ENCODE measurements at places on chromosomes 5 and 9.

DNA sequence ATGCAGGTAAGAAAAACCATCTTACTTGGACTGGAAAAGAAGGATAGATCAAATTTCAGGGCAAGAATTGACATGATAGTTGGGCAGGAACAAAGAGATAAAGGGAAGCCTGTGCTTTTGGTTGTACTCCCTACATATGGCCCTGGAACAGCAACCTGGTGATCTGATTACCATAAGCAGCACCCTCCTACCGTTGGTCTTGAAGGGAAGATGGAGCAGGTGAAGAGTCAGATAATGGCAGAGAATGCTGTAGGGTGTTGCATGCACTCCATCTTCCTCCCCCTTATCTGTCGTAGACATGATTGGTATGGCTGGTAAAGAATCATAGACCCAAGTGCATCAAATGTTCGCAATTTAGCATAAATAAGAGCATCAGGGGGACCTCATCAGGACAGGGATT lies 4.7 kb downstream of the IRGM start:
- no peak for DNase-seq

DNA sequence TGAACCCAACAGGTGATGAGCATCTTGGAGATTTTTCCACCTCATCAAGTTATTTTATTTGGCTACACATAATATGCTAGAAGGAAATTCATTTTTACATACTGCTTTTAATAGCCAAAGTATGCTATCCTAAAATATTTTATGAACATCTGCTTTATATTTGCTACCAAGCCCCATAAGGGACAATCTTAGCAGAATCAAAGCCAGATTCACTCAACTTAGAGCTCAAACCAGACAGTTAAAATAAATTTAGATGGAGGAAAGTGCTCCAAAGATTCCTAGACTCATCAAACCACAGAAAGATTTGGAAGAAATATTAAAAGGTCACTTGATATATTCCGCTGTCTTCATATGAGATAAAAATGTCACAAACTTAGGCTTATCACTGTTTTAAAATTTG lies 637.1 kb upstream of the CCNG1 start:
- no peak for DNase-seq

DNA sequence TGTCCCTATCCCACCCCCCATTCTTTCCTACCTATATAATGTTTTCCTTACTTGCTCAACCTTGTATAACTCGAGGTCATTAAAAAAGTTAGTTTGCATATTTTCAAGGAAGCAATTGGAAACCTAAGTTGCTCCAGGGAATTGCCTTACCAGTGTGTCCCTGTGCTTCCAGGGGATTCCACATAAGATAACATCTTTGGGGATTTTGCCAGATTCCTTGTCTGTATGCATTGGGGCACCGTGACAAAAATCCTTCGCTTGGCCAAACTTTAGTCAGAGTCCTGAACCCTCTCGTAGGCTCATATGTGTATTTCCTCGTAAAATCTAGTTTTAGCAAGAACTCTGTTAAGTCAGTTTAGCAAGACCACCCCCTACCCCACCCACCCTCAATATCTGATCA lies 14.7 kb upstream of the OSMR start:
- no peak for DNase-seq

DNA sequence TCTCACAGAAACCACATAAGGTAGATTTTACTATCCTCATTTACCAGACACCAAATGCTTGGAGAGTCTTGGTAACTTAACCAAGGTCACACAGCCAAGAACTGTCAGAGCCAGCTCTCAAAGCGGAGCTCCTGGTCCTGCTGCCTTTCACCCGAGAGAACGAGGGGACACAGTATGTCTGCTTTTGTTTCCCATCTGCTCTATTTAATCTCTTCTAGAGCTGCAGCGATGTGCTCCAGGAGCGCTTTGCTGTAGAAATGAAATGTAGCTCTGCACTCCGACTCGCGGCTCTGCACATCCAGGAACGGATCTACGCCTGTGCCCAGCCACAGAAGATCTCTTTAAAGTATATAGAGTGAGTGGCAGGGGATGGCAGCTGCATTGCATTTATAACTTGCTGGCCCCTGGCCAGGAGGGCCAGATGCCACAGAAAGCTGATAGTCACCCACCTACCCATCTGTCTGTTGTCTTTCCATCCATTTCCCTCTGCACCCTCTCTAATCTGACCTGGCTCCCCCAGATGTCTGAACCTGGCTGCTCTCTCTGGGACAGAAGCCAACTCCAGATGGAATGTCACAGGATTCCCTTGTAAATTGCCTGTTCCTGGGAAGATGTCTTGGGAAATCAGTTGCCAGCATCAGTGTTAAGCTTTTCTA lies 21.4 kb upstream of the TRMT10B start:
- no peak for DNase-seq

DNA sequence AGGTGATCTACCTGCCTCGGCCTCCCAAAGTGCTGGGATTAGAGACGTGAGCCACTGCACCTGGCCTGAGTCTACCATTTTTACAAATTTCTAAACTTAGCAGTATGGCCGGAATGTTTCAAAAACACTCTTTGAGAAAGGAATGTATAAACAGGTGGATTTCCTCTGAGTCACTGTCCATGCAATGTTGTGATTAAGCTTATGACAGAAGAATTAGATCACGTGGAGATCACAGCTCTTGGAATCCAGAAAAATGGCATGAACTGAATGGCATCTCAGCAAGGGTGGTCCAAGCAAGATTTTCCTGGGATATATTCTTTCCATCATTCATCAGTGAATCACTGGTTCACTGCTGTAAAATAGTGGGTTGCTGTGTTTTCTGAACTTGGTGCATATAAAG lies 865.0 kb downstream of the PTPRD start:
- no peak for DNase-seq

GRCh38 chr9:76510041-76510440 lies 51.1 kb downstream of the GCNT1 start:
- DNase-seq = no peak

DNA sequence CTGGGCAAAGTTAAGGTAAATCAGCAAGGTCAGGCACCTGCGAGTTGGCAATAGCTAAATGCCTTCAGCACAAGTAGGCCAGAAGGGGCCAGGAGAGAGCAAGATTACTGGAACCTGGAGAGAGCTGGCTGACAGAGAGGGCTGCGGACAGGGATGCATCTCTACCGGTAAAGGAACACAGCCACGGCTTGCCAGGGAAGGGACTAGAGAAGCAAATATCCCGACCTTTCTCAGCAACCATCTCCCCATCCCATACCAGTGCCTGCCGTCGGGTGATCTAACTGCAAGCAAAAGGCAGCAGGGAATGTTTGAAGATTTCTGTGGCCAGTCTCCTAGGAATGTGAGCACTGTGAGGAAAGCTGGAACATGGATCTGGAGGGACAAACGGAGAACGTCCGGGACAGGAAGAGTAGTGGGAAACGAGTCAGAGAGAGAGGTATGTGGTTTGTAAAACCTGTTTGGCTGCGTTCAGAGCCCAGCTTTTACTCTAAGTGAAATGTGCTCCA lies 15.9 kb upstream of the ABLIM3 start:
- no peak for DNase-seq

GRCh38 chr5:151643388-151643787 lies 43.3 kb downstream of the SPARC start:
- no peak for DNase-seq

DNA sequence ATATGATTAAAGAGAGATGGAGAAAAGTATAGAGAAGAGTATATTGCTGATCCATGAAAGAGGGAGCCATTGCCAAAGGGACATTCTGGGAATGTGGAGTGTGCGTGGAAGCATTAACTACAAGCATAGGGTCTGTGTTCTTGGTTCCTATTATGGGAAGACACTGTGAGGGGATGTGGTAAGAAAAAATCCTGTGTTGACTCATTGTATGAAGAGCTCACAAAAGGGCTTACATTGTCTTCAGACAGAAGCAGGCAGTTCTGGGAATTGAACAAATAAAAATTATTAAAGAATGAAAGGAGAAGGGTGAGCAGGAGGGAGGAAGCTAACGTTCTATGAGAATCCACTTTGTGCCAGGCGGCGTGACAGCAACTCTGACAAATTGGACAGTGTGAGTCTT lies 250.4 kb upstream of the CHD1 start:
- DNase-seq = no peak

DNA sequence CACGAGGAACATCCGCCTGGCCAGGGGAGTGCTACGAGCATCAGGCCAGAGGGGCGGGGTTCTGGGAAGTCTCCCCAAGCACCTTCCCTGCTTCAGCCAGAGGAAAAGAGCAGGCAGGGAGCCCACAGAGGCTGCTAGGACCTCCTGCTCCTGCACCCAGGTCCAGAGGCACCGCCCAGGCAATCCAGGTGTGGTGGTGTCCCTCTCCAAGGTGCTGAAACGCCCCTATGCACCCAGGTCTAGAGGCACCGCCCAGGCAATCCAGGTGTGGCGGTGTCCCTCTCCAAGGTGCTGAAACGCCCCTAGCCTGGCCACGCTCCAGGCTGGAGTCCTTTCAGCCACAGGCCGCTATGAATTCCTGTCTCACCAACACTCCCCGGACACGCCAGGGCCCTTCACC lies 10.7 kb upstream of the UBAC1 start:
- no peak for DNase-seq

GRCh38 chr5:66443462-66444130 lies 152.6 kb upstream of the MAST4 start:
- no peak for DNase-seq

DNA sequence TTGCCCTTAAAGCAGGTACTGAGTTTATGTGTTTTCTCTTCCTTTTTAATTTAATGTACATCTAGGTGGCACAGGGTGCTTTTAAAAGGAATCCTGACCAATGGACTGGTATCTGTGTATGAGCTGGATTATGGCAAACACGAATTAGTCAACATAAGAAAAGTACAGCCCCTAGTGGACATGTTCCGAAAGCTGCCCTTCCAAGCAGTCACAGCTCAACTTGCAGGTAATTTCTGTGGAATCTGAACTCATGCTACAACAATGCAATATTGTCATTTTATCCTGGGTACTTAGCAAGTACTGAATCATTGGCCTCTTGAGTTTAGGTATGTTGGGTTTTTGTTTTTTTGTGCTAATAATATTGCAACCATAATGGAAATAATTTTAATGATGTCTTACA lies 14.4 kb upstream of the TMOD1 start:
- DNase-seq = no peak

Measured in activated CD8-positive, alpha-beta memory T cell treated with anti-CD3 and anti-CD28 coated beads for 48 hours (primary cell).